ENCODE measurements at places on chromosomes 6 and 20.

GRCh38 chr6:134097114-134097707 lies 44.8 kb upstream of the SLC2A12 start:
- DNase-seq: peak; percentile 77

DNA sequence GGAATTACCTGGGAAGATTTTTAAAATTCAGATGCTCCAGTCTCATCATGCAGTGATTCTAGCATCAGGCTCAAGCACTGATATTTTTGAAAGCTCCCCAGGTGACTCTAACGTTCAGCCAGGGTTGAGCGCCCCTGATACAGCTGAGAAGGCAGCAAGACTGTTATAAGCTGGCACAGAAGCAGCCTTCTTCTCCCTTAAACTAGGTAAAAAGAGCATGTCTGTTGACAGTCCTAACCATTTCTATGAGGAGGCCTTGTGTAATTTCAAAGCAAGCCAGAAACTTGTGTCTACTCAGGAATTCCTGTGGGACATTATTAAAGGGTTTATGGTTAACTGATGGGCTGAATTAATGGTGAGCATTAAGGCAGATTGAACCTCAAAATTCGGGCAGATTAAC lies 141.9 kb downstream of the PDE7B start:
- no peak for DNase-seq

DNA sequence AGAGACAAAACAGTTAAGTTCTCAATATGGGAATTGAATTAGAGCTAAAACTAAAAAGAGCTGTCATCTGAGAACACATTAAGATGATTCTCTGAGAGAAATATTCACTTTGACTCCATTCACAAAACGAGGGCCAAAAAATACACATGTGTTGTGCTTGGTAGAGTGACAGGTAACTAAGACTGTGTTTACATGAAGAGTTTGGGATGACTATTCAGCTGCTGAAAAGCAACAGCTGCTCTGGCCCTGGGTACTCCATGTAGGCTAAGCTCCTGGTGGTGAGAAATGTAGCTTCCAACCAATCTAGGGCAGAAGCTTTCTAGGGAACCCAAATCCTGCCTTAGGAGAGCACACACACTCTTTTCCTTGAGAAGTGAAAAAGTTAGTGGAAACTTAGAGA lies 184.5 kb downstream of the COL21A1 start:
- DNase-seq: no peak

DNA sequence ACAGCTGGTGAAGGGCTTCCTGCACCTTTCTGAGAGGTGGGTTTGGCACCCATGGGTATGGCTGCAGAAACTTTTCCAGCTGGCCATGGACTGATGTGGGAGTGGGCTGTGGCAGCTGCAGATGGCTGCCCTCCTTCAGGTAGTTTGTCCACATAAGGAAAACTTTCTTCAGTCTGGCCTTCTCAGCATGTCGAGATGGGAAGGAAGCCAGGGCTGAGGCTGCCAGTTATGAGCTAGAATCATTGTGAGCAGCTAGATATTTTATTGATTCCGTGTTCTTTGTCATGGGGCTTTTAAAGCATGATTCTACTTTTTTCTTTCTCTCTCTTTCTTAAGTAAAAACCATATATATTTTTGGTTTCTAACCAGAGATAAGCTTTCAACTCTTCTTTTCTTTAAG lies 16.6 kb downstream of the NKX2-4 start:
- DNase-seq: no peak

DNA sequence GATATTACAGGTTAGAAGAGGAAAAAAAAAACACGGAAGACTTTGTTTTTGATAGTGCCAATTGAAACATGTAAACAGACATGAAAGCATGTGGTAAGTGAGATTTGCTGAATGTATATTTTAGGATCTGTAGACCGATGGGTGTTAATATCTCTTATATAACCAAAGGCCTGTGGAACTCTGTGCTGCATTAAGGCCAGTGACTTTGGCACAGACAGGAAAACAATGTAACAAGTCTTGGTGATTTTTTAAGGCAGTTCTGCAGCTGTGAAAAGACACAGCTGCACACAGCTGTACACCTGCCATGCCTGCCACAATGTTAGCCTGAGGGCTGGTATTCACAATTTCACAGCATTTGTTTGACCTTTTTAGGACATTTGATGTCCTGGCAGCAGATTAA lies 6.1 kb downstream of the SOBP start:
- DNase-seq: no peak

DNA sequence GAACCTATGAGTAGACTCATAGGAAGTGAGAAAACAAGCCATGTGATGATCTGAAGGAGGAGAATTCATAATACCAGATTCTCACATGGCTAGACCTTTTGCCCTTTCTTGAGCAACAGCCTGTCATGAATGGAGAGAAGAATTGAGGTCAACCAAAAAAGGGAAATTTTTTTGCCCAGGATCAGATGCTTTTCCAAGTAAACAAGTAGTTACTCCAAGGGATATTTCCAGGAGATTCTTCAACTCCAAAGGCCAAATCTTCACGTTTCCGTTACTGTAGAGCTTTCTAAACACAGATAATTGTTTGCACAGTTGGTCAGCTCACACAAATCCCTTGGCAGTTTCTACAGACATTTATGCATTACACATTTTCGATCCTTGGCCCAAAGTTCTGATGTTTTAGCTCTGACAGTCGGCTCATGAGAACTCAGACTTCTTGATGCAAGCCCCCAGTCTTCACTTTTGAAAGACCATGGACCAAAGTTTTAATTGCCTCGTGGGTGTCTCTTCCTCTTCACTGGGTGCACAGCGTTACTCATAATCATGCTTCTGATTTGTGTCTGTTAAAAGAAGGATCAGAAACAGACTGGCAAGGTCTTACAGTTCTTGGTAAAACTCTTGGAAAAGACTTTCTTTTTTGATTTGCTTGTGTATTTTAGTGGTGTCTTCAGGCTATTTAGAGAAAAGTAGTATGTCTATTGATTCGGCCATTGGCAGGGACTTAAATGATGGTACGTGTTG lies 115.0 kb downstream of the TSHZ2 start:
- DNase-seq: no peak

GRCh38 chr6:156901309-156902019 lies 124.3 kb downstream of the ARID1B start:
- DNase-seq: no peak

DNA sequence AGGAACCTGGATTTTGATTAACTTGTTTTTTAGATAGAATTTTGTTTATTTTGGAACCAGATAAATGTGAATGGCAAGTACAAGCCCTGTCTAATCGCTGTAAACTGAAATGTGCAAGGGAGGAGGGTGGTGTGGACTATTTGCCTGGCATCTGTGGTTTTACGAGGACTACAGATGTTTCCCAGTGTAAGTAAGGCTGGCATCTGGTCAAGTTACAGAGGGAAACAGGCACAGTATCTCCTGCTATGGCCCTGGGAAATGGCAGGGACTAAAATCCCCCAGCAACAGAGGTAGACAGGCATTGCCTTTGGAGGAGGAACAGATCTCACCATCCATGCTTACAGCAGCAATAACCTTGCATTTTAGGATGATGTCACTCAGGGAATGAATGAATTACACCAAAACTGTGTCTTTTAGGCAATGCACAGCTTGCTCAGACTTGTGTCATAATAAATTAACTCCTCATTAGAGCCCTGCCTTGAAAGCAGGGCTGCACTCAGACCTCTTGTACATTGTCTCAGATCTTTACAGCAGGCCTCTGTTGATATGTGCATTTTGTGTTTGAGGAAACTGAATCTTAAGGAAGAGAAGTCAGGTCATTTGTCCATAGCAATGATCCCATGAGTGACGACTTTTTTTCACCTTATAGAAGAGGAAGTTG lies 96.2 kb downstream of the TCP11 start:
- no peak for DNase-seq

GRCh38 chr6:121633309-121633708 lies 197.9 kb downstream of the GJA1 start:
- no peak for DNase-seq

- no peak for DNase-seq
These were observed 90.1 kb upstream of the SLC22A16 start for GRCh38 chr6:110566346-110567125.

DNA sequence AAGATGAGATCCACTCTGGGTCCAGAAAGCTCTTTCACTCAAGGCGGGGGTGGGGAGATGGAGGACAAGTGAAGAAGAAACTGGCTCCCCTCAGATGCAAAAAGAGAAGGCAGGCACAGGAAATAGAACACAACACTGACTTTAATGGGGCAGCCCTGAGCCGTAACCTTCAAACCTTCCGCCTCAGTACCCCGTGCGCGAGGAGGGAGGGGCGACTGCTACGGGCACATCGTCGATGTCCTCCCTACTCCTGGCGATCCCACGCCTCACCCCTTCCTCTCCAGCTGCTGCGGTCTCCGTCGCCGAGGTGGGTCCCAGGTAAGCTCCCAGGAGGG lies 3.9 kb downstream of the SPEF1 start:
- DNase-seq: no peak

DNA sequence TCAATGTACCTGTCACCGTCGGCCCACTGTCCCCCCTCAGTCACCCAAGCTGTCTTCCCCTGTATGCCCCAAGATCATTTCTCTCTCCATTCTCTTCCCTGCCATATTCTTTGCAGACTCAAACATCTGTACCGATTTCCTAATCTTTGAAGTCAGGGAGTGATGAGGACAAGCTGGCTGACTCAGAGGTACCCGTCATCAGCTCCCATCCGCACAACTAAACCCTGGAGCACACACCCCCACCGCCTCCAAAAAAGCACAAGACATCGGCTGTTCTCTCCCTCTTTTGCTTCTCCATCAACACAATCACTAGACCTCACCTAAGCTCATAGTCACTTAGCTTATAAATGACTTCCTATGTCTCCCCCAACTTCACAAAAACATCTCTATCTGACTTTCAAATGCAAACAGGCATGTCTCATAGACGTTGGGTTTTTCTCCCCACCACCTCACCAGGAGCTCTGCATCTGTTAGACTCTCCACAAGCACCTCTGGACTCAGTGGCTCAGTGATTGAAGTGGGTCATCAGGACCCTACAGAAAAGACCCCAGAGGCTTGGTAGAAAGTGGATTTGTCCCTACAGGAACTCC lies 11.5 kb upstream of the NFATC2 start:
- DNase-seq: no peak

GRCh38 chr20:38843346-38843745 lies 37.8 kb downstream of the PPP1R16B start:
- no peak for DNase-seq

GRCh38 chr6:158011980-158012566 lies 30.4 kb downstream of the SYNJ2 start:
- DNase-seq: no peak

All from sciatic nerve (tissue), 2 donors.